Epithelial cell of proximal tubule (primary cell): ENCODE measurements at places on chromosomes 7 and 10. TPM values are rescaled to one million over a fixed set of nuclear protein-coding genes. Genes with fewer than 3 reads are reported as not detected.

IFIT2 gene
- total RNA-seq: 1.7 and 2.2 TPM in 2 replicates

GPRIN2 gene
- total RNA-seq: 4.5 and 9.1 TPM in 2 replicates

DNA sequence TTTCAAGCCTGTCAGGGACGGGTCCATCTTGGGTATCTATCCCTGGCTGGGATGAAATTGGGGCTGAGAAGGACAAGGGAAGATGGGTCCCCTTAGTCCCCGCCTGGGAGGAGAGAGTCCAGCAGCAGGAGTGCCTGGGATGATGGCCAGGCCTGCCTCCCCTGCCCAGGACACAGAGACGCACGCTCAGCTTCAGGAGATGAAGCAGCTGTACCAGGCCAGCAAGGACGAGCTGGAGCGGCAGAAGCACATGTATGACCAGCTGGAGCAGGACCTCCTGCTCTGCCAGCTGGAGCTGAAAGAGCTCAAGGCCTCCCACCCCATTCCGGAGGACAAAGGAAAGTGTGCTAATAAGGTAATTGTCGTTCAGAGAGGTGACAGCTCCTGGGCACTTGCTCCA, 15.4 kb downstream of the CCDC136 start:
- DNase-seq: no peak

- DNase-seq: no peak
Observed at GRCh38 chr7:118094044-118094443, 89.9 kb upstream of the LSM8 start.

DNA sequence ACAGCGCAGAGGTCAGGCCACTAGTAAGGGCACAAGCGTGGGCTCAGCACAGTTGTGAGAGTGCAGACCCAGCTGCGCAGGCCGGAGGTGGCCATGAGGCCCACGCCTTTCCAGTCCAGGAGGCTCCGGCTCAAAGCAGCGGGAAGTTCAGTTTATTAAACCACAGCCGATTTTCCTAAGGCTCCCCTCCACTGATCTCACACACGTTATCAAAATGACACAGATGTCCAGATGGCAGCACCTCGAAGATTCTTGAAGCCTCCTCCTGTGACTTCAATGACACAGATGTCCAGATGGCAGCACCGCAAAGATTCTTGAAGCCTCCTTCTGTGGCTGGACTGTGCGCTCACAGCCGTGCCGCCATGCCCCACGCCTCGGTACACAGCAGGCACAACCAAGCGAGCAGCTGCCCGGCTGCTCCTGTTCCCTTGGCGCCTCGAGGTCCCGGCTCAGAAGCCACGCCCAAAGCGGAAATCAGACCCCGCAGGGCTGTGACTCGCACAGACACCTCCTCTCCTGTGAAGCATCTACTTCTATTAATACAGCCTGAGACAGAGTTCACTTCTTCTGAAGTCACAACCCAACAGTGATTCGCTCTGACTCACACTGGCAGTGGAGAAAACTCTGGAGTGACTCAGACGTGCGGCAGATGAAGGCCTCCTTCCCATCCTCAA, 122.7 kb downstream of the MAD1L1 start:
- DNase-seq: peak; percentile 67

SPDYE5 gene
- total RNA-seq: not detected in 2 replicates

DNA sequence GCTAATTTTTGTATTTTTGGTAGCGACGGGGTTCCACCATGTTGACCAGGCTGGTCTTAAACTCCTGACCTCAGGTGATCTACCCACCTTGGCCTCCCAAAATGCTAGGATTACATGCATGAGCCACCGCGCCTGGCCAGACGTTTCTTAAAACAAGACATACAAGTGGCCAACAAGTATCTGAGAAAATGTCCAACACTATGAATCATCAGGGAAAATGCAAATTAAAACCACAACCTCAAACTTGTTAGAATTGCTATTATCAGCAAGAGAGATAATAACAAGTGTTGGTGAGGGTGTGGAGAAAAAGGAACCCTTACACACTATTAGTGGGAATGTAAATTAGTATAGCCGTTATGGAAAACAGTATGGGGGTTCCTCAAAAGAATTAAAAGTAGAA, 148.6 kb downstream of the SUGCT start:
- DNase-seq: no peak

GPR37 gene
- total RNA-seq: 1.4 and 2.3 TPM in 2 replicates

DNA sequence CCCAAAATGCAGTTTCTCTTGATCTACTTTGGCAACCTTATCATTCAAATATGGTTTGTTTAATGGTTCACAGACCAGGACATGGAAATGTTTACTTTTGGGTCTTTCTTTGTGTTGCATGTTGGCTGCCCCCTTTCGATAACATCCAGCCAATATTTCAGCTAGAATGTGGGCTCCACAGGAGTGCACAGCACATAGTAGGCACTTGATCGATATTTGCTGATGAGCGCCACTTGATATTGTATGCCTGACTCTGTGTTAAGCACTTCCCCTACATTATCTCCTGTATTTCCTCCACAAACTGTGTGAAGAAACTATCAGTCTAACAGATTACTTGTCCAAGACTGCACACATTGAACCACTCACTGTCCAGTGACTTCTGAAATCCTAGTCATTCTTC, 60.2 kb downstream of the SMURF1 start:
- no peak for DNase-seq

GRCh38 chr10:80894797-80895467, 357.2 kb downstream of the SH2D4B start:
- DNase-seq: no peak

PDE6C gene
- total RNA-seq: not detected in 2 replicates

DNA sequence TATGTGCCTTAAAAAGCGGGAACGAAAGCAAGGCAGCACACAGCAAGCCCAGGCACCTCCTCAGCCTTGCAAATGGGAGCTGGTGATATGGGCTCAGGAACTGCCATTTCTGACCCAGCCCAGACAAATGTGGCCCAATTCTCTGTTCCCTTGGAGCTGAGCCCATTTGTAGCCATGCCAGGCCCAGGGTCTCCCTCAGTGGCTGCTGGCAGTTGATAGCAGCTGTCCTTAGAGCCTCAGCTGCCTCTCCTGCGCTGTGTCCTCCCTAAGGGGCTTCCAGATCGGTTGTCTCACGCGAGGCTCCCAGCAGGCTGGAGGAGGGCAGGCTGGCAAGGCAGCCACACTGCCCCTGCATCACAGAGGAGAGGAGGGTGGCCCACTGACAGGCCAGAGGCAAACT, 275.8 kb downstream of the KCNMA1 start:
- no peak for DNase-seq

CRHR2 gene
- total RNA-seq: not detected in 2 replicates

DNA sequence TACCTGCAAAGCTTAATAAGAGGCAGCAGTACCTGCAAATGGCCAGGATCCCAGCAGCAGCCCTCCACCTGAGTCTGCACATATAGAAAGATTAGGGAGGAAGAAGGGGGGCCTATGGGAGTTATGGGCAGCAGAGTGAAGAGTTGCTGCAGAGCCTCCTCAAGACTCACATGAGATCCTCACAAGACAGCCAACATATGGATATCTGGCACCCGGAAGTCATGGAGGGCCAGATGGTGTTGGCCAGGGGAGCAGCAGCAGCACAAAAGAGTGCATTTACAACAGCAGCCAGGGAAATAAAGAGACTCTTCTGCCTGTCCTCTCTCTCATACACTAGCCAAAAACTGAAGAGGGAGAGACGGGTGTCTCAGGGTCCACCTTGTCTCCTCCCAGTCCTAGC, 4.0 kb upstream of the TAS2R40 start:
- no peak for DNase-seq
